ENCODE measurements at places on chromosomes 3 and 15.

DNA sequence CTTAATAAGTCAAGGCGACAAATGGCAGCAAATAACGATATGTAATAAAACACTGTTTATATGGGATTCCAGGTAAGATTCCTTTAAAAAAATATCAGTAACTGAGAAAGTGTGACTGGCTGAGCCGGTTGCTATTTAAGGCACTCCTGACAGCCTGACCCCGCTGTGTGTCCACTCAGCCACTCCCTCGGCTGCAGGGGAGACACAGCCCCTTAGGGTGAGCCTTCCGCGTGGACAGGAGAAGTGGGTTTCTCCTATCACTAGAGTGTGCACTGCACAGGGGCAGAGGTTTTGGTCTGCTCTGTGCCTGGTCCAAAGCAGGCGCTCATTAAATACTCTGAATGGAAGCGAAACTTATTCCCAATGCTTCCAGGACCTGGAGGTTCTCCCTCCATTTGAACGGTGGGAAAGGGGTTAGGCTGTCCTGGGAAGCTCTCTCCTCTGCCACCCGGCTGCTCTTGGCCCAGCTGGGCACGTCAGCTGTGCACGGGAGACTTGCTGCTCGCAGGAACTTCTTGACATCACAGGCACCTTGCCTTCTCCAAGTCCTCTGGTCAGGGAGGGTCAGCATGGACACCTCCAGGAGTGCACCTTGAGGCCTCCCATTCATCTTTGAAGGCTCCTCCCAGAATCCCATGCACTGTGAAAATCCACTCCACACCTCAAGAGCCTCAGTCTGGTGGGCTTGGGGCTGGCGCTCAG, 43.3 kb upstream of the SLCO2A1 start:
- DNase-seq = no peak

DNA sequence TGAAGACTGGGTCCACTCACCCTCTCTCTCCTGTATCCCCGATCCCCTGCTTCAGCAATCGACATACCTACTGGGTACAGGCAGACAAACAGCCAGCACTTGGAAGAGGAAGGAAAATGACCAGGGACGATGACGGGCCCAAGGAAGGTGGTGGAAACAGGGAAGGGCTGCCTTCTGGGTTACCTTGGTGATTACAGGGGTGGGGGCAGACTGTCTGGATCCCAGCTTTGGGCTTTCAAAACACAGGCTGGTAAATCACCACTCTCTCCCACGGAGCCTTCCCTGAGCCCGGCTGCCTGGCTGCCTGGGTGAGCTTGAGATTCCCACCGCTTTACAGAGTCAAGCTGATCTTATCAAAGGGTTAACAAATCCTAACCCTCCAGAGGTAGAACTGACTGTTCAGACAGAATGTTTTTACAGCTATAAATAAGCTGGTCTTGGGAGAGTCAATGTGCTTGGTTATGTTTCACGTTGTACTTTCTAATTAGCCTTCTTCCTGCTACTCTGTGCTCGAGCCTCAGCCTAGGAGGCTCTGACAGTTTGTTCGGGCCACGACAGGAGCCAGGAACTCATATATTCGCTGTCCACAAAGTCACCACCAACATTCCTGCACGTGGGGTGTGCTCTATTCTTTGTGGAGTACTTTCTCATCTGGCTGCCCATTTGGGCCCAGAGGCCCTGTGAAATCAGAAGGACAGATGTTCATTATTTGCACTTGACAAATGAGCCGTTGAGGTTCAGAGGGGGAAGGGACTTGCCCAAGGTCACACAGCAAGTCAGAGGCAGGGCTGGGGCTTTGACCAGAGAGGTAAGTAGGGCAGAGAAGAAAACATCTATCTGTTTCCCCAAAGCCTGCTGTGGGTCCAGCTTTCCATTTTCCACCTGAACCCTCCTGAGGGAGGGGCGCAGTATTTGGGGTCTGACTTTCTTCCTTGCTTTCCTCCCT, 63.5 kb downstream of the FEM1B start:
- no peak for DNase-seq

- DNase-seq = no peak
These were observed 7.9 kb upstream of the PDE8A start for GRCh38 chr15:84973492-84974460.

- DNase-seq = no peak
These were observed 88.8 kb upstream of the HES1 start for GRCh38 chr3:194046995-194047645.

- DNase-seq = no peak
These were observed 1146.7 kb downstream of the IGSF11 start for GRCh38 chr3:117887901-117888300.

- no peak for DNase-seq
These were observed 224.4 kb upstream of the ATP11B start for GRCh38 chr3:182568876-182569275.

DNA sequence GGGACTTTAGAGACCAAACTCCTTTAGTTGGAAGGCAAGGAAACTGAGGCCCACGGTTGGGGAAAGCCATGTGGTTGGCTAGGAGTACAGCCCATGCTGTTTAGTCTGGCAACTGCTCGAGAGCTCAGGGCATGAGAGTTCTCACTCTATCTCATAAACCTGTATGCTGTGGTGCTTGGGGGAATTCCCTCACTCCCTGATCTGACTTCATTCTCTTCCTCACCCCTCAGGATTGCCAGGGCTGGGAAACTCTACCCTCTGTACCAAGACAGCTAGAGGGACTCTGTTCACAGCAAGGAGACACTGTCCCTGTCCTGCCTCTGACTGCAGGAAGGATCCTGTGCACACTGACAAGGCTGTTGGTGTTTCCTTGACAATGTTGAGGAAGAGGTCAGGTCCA, 230.2 kb downstream of the ZNF621 start:
- no peak for DNase-seq

Measured in activated CD8-positive, alpha-beta memory T cell treated with anti-CD3 and anti-CD28 coated beads for 1 hour (primary cell).